Fibroblast of skin of abdomen (primary cell): ENCODE measurements at places on chromosomes 11 and 22.

GRCh38 chr22:26689513-26690301 lies 32.3 kb downstream of the MIAT start:
- DNase-seq: no peak

- no peak for DNase-seq
These were observed 654.6 kb upstream of the API5 start for GRCh38 chr11:42657169-42657568.

DNA sequence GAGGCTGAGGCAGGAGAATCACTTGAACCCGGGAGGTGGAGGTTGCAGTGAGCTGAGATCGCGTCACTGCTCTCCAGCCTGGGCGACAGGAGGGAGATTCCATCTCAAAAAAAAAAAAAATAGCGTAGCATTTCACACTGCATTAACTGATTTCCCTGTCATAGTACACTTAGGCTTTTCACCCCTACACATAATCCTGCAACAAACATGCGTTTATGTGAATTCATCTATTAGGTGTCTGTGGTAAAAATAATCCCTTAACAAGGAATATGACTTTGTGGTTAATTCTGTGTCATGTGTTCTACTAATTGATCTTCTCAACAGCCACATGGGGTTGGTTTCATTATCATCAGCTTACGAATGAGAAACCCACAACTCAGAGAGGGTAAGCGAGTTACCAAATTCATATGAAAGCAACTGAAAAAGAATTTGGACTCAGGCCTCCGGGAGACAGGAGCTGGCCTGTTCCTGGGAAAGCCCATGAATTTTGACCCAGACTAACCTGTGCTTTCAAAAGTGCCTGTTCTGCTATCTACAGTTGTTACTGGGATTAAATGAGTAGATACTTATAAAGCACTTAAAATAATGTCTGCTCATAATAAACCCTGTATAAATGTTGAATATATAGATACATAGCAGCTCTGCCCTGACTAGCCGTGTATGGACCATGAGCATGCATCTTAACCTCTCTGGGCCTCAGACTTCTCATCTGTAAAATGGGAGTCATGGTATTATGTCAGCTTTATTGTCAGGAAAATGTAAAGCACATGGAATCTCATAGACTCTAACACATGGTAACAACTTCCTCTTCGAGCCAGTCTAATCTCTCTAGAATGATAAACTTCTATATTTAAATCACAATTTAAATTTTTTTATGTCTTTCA lies 36.6 kb downstream of the KCNJ1 start:
- no peak for DNase-seq

GRCh38 chr22:35479359-35479758 lies 61.3 kb upstream of the RASD2 start:
- DNase-seq: no peak

GRCh38 chr11:122209619-122210366 lies 93.8 kb upstream of the BLID start:
- DNase-seq: peak; percentile 80

- DNase-seq: no peak
These were observed 3.9 kb downstream of the CWF19L2 start for GRCh38 chr11:107453594-107454286.

- DNase-seq: peak; percentile 59
These were observed 27.0 kb upstream of the AMOTL1 start for GRCh38 chr11:94741022-94741679.

DNA sequence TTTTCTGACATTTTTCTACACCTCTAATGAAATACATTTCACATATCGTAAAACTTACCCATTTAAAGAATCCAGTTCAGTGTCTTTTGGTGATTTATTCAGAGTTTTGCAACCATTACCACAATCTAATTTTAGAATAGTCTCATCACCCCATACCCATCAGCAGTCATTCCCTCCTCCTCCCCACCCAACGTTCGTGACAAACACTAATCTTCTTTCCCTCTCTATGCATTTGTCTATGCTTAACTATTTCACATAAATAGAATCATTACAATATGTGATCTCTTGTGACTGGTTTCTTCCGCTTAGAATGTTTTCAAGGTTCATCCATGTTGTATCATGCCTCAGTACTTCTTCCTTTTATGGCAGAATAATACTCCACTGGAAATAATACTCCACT lies 9.5 kb downstream of the TTC28 start:
- peak; percentile 64 for DNase-seq

DNA sequence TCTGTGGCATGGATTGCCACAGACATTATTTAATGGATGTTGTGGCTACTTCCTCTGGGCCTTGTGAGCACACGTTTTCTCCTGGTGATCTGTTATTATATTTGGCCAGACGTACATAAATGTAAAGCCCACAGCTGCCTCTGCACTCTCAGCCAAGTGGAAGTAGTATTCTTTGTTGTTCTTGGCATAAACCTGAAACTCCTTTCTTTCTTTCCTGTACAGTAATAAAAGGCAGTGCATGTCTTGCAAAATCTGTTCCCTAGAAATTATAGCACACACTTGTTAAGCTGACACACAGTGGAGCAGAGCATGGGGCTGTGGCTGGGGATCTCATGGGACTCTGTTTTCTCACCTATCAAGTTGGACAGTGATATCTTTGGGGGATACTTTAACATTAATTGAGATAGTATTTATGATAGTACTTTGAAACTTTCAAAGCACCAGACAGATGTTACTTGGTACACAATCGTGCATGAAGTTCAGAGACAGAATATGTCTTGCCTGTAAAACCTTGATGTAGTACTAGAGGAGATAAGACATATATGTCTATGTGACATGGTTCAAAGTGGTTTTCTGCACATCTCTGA lies 20.9 kb downstream of the PANX1 start:
- peak; percentile 86 for DNase-seq

DNA sequence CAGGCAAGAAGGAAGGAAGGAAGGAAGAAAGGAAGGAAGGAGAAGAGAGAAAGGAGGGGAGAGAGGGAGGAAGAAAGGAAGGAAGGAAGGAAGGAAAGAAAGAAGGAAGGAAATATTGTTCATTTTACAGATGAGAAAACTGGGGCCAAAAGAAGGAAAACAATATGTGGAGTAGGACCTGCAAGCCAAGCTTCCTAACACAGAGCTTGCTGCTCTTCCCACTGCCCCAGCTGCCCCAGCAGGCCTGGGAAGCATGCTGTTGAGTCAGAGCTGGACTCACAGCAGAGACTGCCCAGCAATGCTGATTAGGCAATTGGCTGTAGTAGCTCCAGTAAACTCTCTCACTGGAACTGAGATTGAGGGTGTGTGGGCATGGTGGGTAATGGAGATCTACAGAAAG lies 42.6 kb upstream of the SMCO4 start:
- peak; percentile 23 for DNase-seq

DNA sequence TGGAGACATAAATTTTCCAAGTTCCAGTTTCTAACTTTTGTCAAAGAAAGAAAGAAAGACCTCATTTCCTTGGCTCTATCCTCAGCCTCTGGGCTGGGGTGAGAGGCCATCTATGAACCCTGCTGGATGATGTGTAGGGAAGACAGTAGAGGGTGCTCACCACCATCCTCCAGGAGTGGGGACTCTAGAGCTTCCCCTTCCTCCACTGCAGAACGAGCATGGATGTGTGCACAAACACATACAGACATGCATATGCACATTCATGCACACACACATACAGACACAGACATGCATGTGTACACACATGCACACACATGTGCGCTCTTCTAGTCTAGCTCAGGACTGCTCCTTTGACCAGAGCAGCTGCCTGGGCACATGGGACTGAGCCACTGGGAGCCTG lies 565.8 kb downstream of the BUD13 start:
- no peak for DNase-seq

DNA sequence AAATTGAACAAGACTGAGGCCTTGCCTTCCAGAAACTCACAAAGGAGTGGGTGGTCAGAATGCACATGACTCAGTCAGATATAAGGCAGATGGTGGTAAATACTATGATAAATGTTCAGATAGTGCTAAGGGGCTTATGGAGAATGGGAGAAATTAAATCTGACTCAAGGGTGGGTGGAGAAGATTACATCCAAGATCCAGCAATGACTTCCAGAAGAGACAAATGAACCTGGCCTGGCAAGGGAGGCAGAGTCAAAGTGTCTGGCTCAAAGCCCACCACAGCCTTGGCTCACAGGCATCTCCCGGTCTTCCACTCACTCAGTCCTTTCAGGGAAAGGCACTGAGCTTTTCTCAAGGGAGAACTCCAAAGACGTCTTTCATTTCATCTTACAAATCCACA lies 6.1 kb upstream of the ZBTB16 start:
- no peak for DNase-seq

DNA sequence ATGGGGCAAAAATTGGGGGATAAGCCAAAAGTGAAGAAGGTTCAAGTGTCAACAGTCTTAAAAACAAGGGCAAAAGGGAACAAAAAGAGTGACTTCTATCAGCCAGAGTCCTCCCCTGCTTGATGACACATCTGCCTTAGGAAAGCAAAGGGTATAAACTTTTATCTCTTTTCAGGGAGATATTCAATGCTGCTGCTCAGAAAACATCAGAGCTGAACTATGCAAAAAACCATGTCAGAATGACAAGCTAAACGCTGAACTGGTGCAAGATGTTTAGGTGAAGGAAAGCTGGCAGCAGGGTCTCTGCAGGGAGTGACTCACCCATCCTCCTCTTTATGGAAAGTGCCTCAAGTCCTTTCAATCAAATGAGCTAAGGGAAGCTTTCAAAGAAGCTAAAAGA lies 24.7 kb downstream of the ALG9 start:
- DNase-seq: peak; percentile 76

- DNase-seq: peak; percentile 38
These were observed 20.5 kb downstream of the UBE2L3 start for GRCh38 chr22:21587803-21588611.

GRCh38 chr11:20388096-20389055 lies 860 bp downstream of the PRMT3 start:
- DNase-seq: no peak

DNA sequence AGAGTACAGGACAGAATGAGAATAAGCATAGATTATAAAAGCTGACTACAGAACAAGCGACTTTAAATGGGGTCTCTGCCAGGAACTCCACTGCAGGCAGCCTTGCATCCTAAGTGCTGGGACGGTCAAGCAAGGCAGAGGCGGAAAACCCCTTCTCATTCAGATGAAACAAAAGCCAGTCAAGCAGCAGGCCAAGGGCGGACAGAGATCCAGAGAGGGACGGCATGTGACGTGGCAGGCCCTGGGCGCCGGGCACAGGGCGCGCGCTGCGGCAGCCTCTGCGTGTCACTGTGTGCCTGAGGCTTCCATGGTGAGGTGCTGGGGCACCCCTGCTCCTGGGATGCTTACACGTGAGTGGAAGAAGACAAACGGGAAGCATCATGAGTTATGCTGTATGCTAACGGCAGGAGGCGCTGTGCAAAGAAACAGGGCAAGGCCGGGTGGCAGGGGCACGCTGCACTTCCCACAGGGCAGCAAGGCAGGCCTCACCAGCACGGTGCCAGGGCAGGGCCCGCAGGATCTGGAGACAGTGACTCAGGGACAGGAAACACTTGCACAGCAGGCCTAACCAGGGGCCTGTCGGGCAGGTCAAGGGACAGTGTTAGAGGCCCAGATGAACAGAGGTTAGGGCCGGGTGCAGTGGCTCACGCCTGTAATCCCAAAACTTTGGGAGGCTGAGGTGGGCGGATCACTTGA lies 6.2 kb downstream of the TOLLIP start:
- no peak for DNase-seq

DNA sequence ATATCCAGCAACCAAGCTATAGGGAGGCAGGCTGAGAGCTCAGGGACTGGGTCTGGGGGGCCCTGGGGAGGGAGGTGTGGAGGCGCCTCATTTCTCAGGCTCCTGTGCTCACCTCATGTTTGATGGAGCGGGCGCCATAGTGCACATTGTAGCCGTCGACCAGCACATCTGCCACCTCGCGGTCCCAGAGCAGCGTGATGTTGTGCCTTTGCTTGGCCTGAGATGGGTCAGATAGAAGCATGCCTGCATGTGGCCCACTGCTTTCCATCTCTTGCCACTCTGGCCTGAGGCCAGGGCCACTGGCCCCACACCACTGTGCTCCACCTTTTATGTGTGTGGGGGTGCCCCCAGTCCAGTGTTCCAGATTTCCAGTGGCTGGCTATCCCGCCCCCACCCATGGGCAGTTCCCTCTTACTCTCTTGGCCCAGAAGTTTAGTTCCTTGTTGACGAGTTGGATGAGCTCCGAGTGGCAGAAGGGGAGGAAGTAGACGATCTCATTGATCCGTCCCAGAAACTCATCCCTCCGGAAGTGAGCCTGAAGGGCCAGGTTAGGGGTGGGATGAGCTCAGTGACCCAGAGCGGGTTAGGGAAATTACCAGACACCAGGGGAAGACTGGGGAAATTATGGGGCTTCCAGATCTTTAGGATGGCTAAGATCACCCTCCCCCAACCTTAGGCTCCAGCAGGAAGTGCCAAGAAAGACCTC lies 50.1 kb upstream of the PHOX2A start:
- DNase-seq: no peak

DNA sequence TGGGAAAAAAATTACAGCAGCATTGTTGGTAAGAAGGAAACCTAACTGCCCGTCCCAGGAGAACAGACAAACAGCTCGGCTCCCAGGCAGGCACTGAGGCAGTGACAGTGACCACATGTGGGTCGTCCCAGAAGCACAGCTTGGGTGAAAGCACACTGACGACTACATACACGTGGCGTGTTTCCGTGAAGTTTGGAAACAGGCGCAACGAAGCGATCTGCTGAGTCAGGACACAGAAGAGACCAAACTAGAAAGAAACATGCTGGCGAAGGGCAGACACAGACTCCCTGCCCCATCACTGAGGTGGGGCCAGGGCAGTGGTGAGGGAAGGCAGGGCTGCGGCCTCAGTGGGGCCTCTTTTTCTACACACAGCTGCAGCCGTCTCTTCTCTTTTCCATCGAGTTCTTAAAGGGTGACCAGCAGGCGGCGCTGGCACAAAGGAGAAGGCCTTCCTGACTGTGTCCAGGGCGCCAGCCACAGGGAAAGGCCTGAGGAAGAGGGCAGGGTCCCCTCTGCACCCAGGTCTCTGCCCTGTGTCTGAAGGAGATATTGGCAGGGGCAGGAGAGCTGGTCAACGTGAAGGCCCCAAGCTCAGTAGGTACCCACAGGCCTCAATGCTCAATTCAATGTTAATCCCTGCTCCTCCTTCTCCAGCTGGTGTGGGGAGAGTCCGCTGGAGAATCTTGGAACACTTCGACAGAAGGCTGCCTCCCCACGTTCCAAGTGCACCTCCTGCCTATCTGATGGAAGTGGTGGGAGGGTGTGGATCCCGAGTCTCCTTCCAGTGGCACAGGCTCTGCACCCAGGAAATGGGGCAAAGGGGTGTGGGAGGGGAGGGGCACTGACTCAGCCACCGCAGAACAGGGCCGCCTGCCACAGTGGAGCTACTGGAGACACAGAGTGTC lies 19.9 kb downstream of the CARS1 start:
- DNase-seq: peak; percentile 75

- DNase-seq: no peak
These were observed 63.4 kb upstream of the CLPB start for GRCh38 chr11:72497731-72498130.

GRCh38 chr11:33988586-33989370 lies 62.8 kb upstream of the CAPRIN1 start:
- no peak for DNase-seq

DNA sequence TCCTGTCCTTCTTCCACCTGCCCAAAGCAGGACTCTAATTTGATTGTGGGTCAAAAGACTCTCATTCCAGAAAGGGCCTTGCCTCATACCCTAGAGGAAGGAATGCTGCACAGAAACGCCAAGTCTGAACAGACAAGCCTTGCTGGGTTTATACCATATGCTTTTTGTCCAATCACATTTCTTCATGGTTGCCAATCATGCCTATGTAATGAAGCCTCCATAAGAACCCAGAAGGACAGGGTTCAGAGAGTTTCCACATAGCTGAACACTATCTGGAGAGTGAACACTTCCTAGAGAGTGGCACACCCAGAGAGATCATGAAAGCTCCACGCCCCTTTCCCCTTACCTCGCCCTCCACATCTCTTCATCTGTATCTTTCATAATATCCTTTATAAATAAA lies 4.8 kb upstream of the SAA2 start:
- no peak for DNase-seq

GRCh38 chr22:37119872-37120271 lies 10.4 kb upstream of the TMPRSS6 start:
- no peak for DNase-seq
